ENCODE measurements at places on chromosomes 4 and X.

GRCh38 chr4:1463927-1464540, 57.8 kb upstream of the NKX1-1 start:
- DNase-seq, result no peak

GRCh38 chrX:46444011-46444410, 101.2 kb downstream of the ZNF674 start:
- DNase-seq, result no peak

DNA sequence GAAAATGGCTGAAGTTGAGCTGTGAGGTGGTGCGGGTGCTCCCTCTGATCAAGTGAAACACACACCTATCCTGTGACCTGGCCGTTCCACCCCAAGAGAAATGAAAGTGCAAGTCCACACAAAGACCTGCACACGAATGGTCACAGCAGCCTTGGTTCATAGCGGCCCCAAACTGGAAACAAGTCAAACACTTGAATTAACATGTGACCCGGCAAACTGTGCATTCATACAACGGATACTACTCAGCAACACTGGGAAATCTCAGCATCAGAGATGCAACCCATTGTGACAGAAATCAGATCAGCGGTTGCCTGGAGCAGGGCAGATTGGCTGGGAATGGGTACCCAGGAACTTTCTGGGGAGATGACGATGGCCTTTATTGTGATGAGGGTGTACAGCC, 7.6 kb downstream of the G6PD start:
- DNase-seq, result no peak

DNA sequence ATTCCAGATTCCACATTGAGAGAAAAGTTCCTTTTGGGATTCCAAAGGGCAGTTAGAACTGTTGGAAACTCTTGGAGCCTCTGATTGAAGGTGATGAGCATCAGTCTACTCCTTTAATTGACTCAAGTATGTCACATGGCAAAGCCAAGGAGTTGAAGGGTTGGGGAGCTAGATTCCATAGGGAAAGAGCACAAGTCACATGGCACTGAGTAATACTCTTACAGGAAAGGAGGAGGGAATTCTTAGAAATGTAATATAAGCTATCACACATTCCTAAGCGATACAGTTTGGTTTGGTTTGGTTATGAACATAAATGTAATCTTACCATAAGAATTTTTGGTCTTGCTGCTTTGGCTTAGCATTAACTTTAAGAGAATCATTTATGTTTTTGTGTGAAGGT, 15.7 kb downstream of the SPCS3 start:
- DNase-seq, result no peak

DNA sequence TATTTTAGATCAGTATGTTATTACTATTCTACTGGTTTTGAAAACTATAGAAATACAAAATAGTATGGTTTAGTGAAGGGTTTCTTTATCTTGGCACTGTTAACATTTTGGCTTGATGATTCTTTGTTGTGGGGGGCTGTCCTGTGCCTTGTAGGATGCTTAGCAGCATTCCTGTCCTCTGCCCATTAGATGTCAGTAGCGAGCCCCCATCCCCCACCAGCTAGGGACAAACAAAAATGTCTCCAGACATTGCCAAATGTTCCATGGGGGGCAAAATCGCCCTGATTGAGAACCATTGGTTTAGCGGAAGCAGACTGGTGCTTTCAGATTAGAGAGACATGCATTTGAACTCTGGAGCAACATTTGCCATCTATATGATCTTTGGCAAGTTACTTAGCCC, 23.3 kb downstream of the SPARCL1 start:
- DNase-seq, result no peak

- no peak for DNase-seq
Measured at GRCh38 chrX:122586831-122587230, 597.2 kb upstream of the GRIA3 start.

DNA sequence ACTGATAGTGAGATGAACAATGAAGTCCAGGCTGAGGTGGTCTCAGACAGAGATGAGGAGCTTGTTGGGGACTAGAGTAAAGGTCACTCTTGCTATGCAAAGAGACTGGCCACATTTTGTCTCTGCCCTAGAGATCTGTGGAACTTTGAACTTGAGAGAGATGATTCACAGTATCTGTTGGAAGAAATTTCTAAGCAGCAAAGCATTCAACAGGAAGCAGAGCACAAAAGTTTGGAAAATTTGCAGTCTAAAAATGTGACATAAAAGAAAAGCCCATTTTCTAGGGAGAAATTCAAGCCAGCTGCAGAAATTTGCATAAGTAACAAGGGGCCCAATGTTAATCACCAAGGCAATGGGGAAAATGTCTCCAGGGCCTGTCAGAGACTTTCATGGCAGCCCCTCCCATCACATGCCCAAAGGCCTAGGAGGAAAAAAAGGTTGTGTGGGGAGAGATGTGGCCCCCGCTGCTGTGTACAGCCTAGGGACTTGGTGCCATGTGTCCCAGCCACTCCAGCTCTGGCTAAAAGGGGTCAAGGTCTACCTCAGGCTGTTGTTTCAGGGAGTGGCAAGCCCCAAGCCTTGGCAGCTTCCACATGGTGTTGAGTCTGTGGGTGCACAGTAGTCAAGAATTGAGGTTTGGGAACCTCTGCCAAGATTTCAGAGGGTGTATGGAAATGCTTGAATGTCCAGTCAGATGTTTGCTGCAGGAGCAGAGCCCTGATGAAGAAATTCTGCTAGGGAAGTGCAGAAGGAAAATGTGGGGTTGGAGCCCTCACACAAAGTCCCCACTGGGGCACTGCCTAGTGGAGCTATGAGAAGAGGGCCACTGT, 262.8 kb downstream of the DKK2 start:
- no peak for DNase-seq

DNA sequence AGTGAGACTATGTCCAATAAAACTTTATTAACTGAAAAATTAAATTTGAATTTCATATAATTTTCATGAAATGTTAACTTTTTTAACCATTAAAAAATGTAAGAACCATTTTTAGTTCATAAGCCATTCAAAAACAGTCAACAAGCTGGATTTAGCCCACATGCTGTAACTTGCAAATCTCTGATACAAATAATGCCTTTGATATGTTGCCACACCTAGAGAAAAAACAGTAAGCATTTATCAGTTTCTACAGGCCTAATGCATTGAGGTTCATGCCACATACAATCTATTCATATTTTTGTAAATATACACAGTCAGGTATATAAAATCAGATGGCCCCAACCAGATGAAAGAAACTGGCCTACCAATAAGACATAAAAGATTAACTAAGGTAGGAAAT, 52.8 kb downstream of the LCORL start:
- DNase-seq, result no peak

DNA sequence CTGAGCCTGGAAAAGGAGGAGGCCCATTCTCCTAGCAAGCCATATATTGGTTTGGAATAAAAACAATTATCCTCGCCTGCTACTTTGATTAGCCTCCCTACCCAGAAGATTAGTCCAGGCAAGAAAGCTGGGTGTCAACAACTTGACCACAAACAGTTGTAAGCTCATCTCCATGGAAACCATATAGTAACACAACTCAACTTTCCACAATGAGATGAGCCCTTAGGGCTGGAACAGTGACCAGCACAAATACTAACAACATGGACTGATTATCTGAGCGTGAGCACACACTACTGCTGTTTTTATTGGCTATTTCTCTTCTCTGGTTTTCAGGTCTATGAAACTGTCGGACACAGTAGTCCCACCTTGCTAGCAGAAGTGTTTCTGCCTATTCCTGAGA, 80.8 kb downstream of the CC2D2A start:
- DNase-seq, result no peak

DNA sequence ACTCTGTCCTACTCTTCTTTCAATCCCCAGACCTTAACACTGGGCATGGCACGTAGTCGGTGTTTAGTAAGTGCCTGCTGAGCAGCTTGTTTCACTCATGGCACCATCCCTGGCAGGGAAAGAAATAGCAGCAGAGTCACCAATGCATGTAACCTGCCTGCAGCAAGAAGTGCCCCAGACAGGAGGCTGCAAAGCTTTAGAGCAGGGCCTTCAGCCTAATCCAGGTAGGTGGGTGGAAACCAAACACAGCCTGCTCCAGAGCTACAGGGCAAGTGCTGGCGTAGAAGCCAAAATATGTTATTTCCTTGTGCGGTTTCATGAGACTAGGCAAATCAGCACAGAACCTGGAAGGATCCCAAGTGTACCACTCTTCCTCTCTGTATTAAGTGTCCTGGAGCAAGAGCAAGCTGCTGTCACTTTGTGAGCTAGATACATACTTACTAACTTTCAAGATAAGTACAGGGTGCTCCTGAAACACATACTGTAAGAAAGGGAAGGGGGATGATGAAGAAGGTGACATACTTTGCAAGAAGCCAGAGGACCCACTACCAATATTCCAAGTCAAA, 5.5 kb downstream of the PROM1 start:
- no peak for DNase-seq

DNA sequence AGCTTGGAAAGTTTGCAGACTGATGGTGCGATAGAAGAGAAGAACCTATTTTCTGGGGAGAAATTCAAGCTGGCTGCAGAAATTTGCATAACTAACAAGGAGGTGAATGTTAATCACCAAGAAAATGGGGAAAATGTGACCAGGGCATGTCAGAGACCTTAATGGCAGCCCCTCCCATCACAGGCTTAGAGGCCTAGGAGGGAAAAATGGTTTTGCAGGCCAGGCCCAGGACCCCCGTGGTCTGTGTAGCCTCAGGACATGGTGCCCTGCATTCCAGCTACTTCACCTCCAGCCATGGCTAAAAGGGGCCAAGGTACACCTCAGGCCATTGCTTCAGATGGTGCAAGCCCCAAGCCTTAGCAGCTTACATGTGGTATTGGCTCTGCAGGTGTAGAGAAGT, 207.1 kb upstream of the CXorf66 start:
- DNase-seq, result no peak

DNA sequence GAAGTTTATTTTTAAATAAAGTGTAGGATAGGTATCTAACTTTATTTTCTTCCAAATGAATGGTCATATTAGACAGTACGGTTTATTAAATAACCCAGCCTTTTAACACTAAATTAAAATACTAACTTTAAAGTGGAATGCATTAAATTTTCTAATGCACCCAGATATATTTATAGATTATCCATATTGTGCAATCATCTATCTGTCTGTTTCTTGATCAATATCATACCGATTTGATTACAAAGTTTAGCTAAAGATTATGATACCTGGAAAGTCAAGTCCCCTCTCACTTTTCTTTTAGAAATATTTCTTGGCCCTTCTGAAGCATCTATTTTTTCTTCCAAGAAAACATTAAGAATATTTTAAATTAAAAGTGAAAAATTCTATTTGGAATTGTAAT, 124.3 kb upstream of the PDE5A start:
- DNase-seq, result no peak

- DNase-seq, result no peak
Measured at GRCh38 chr4:178296669-178297068, 854.4 kb upstream of the AGA start.

DNA sequence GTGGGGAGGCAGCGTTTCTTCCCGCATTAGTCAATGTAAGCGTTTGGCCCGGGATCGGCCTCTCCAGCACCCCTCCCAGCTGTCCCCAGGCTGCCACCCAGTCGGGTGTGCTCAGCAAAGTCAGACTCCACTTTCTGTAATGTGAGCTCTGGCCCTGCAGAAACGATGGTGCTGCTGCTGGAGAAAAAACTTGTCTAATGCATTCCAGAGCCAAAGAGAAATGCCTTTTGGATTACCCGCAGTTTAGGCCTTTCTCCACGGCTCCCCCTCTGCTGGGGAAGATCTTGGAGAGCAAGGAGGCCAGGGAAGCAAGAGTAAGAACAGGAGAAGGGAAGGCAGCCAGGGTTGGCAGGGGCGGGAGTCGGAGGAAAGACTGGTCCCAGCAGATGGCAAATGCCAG, 55.2 kb downstream of the ELF4 start:
- DNase-seq, result no peak

DNA sequence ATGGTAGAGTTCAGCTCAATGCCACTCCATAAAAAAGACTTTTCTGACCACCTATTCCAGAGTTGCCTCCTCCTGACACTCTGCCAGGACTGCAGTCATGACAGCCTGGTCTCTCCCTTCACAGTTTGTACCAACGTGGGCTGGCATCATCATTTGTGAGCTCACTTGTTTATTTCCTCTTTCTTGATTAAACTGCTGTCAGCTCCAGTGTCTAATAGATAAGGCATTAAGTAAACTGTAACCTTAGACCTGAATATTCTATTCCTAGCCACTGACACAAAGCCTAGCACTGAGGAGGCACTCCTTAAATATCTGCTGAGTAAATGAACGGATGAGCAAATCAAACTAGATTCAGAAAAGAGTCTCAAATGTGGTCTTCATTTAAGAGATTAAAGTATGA, 48.7 kb downstream of the DDX60 start:
- no peak for DNase-seq

DNA sequence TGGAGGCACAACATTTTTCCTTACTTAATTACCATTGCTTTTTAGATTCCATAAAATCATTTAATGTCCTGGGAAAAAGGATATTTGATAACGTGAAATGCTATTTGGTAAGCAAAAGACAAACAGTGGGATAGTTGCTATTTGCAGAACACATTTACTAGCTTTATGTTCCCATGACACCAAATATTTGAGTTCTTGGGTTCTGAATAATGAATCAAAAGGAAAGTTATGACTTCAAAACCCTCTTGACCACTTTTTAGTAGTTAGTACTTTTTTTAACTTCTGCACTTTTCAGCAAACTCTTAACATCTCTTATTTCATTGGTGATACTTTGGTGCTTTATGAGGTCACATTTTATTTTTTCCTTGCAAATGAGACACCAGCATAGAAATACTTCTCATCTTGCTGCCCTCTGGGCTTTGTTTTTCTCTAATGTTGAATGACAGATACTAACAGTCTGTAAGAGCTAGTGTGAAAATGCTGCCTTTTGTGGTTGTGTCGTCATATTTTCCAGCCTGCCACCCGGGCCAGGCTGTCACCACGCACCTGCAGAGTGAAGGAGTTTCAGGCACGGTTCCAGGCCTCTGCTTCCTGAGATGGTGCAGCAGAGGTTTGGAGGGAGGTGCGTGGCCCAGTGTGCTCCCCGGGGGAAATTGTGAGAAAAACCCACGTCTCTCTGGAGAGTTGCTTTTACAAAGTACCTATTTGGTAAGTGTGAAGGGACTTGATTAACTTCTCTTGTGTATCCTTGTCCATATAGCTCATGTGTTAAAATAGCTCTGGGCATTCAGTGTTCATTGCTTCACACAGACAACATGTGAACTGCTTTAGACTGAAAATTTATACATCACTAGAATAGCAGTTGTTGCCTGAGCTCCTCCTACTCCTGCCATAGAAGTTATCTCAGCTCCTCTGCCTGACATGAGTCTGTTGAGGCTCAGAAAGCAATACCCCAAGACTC, 34.7 kb downstream of the MSL3 start:
- peak; percentile 61 for DNase-seq

- no peak for DNase-seq
Measured at GRCh38 chr4:59039046-59039445, 1928.9 kb upstream of the IGFBP7 start.

- no peak for DNase-seq
Measured at GRCh38 chr4:6687947-6688878, 5.5 kb upstream of the S100P start.
